Brain (organoid and tissue), 16 donors: ENCODE measurements at places on chromosomes 6 and 20. TPM values are rescaled to one million over a fixed set of nuclear protein-coding genes. Genes with fewer than 3 reads are reported as not detected.

Gene AAR2
- polyA plus RNA-seq: 56.5 TPM

Gene RBM39
- 105 TPM for polyA plus RNA-seq

Gene ZC2HC1B
- not detected for polyA plus RNA-seq

Gene SPINT3
- polyA plus RNA-seq: not detected

Gene SCGN
- polyA plus RNA-seq: 383 TPM

Gene LY6G6F
- polyA plus RNA-seq: not detected

Gene C20orf141
- not detected for polyA plus RNA-seq

Gene ZNF76
- polyA plus RNA-seq: 43.0 TPM

Gene KCNS1
- polyA plus RNA-seq: 9.7 TPM

Gene PRKN
- polyA plus RNA-seq: 1.4 TPM

Gene HLA-DOB
- polyA plus RNA-seq: not detected

Gene ECT2L
- polyA plus RNA-seq: 0.07 TPM

Gene GCNT2
- polyA plus RNA-seq: 9.3 TPM

Gene CST7
- 2.0 TPM for polyA plus RNA-seq

Gene INSM1
- 321 TPM for polyA plus RNA-seq

Gene DEFB124
- polyA plus RNA-seq: not detected

Gene SLC44A4
- 15.7 TPM for polyA plus RNA-seq

Gene VSTM2L
- polyA plus RNA-seq: 46.5 TPM

Gene SLC22A3
- polyA plus RNA-seq: 0.85 TPM

Gene ASIP
- polyA plus RNA-seq: not detected

Gene GJE1
- polyA plus RNA-seq: not detected

Gene RBCK1
- 63.0 TPM for polyA plus RNA-seq

Gene OTOR
- polyA plus RNA-seq: not detected

Gene RSPO3
- 0.15 TPM for polyA plus RNA-seq

Gene KCNB1
- polyA plus RNA-seq: 8.4 TPM

Gene HLA-DRB1
- 20.2 TPM for polyA plus RNA-seq

Gene CST11
- polyA plus RNA-seq: not detected

Gene AURKA
- 26.3 TPM for polyA plus RNA-seq

Gene POPDC3
- polyA plus RNA-seq: 8.0 TPM

Gene OPN5
- polyA plus RNA-seq: not detected

Gene SMLR1
- polyA plus RNA-seq: not detected

Gene RNF39
- polyA plus RNA-seq: not detected

Gene GPR6
- polyA plus RNA-seq: 15.7 TPM

Gene PAK5
- 7.2 TPM for polyA plus RNA-seq

Gene SLC35F1
- polyA plus RNA-seq: 16.3 TPM

Gene C4B
- 47.6 TPM for polyA plus RNA-seq

Gene PAX1
- not detected for polyA plus RNA-seq

Gene KIF13A
- polyA plus RNA-seq: 7.1 TPM

Gene STK38
- polyA plus RNA-seq: 39.2 TPM

Gene SCUBE3
- 1.6 TPM for polyA plus RNA-seq

Gene BMP5
- not detected for polyA plus RNA-seq

Gene C6orf141
- not detected for polyA plus RNA-seq

Gene KIF25
- 0.48 TPM for polyA plus RNA-seq

Gene CFB
- polyA plus RNA-seq: 4.8 TPM

Gene OSBPL2
- polyA plus RNA-seq: 54.9 TPM

Gene SLC22A16
- polyA plus RNA-seq: 0.53 TPM

Gene ULBP3
- not detected for polyA plus RNA-seq

Gene NPBWR2
- not detected for polyA plus RNA-seq

Gene PDCD2
- 65.9 TPM for polyA plus RNA-seq

Gene CPNE5
- polyA plus RNA-seq: 22.9 TPM

Gene IL17A
- polyA plus RNA-seq: not detected

Gene GSTA3
- polyA plus RNA-seq: not detected
